Foreskin keratinocyte (primary cell): ENCODE measurements at places on chromosomes 2 and 18. TPM values are rescaled to one million over a fixed set of nuclear protein-coding genes. Genes with fewer than 3 reads are reported as not detected.

Gene GPR75
- total RNA-seq = 1.6 and 2.2 TPM in 2 replicates

Gene CCT7
- 310 and 387 TPM in 2 replicates for total RNA-seq

Gene ABHD1
- total RNA-seq = not detected in 2 replicates

Gene STK17B
- 17.4 and 22.5 TPM in 2 replicates for total RNA-seq

Gene MAP2
- 7.4 and 9.1 TPM in 2 replicates for total RNA-seq

Gene C2orf66
- 0.14 TPM in 2 replicates for total RNA-seq

Gene VPS54
- 23.0 and 26.3 TPM in 2 replicates for total RNA-seq

Gene ARL4C
- 139 and 150 TPM in 2 replicates for total RNA-seq

Gene SKOR2
- total RNA-seq = not detected in 2 replicates

Gene CABLES1
- 0.24 and 0.35 TPM in 2 replicates for total RNA-seq

Gene KIAA2012
- total RNA-seq = not detected in 2 replicates

Gene C2orf78
- not detected in 2 replicates for total RNA-seq

Gene FAM124B
- total RNA-seq = not detected in 2 replicates

Gene INHBB
- total RNA-seq = not detected in 2 replicates

Gene EN1
- total RNA-seq = 0.75 TPM in 1 of 2 replicates, not detected in the other

Gene GPC1
- 116 and 121 TPM in 2 replicates for total RNA-seq

Gene FOXI3
- total RNA-seq = 0.04 TPM in 1 of 2 replicates, not detected in the other

Gene BOLL
- total RNA-seq = not detected in 2 replicates

Gene IL37
- total RNA-seq = 0.21 and 0.44 TPM in 2 replicates
